CD4-positive, alpha-beta memory T cell (primary cell): ENCODE measurements at places on chromosomes 16 and 17. TPM values are rescaled to one million over a fixed set of nuclear protein-coding genes. Genes with fewer than 3 reads are reported as not detected.

- DNase-seq: no peak
- no peaks in the 10 kb centered on the region for H3K36me3 ChIP-seq
- H3K4me3 ChIP-seq: no peak overlapping the region
- H3K4me1 ChIP-seq: peaks cover 6% of the 10 kb centered on the region
Measured at GRCh38 chr17:74962622-74963394, 9.8 kb downstream of the HID1 start.

DNA sequence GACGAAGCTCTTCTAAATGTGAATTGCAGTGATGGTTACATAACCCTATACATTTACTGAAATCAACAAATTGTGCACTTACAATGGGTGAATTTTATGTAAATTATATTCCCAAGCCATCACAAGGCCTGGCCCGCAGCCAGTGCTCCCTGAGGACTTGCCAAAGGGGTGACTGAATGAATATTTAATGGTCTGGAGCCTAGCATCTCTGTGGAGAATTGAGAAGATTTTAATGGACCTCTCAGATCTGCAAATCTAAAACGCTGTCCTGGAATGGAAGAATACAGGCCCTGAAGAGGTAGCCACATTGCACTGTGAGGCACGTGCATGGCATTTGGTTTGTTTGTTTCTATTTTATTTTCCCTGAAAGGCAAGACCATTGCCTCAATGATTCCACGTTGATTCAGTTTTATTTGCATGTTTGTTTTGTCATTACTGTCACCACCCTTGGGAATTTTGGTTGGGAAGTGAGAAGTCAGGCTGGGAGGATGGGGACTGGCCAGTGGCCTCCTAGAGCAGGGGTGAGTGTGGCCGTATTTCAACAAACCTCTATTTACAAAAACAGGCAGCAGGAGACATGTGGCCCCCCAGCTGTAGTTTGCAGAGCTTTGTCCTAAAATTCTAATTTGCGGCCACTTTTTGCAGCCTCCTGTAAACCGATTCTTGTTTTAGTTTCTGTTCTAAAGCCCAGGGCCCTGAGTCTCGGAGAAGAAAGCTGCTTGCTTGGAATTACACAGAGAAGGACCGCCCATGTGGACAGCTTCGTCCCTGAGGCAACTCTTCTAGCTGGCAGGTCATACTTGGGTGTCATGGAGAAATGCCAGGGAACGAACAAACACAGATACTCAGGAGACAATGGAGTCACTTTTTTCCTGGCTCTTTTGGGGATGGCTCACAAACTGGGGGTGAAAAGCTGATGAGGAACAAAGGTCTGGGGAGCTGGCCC lies 40.5 kb upstream of the GCSH start:
- H3K27ac ChIP-seq: no peak overlapping the region
- no peaks in the 10 kb centered on the region for H3K4me1 ChIP-seq
- H3K36me3 ChIP-seq: no peaks in the 10 kb centered on the region
- no peaks in the 10 kb centered on the region for H3K27me3 ChIP-seq
- H3K4me3 ChIP-seq: no peak overlapping the region

DNA sequence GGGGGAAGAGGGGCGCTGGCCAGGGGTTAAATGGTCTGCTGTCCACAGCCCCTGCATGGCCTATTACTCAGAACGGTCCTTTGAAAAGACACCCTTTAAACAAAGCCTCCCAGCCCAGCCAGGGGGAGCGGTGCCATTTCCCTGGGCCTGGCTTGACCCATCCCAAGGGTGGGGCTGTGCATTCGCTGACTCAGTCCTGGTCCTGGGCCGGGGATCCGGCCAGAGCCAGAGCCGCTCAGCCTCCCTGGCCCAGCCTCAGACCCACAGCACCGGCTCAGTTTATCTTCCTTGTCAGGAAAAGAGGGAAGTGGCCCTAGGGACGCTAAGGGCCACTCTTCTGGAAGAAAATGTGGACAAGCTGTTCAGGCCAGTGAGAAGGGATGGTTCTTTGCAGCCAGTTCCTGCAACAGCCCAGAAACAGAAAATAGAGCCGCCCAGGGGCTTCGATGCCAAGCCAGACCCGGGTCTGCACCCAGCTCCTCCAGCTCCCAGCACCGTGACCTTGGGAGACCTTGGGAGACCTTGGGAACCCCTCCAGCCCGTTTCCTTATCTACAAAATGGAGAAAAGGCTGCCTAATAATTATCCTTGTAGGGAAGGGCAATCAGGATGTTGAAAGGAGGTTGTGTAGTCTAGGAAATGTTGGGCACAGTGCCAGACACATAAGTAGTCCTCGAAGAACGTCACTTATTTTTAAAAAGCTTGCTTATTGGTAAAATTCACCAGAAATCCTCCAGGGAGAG lies 82.5 kb downstream of the ZDHHC7 start:
- H3K27me3 ChIP-seq: no peaks in the 10 kb centered on the region
- H3K27ac ChIP-seq: no peak overlapping the region
- H3K4me3 ChIP-seq: no peak overlapping the region
- H3K4me1 ChIP-seq: peaks cover 3% of the 10 kb centered on the region
- no peak for DNase-seq

- no peak for DNase-seq
- H3K4me3 ChIP-seq: no peak overlapping the region
- peaks cover 15% of the 10 kb centered on the region for H3K4me1 ChIP-seq
- peaks cover 28% of the 10 kb centered on the region for H3K36me3 ChIP-seq
Measured at GRCh38 chr16:8623634-8624033, 2.1 kb downstream of the METTL22 start.

DNA sequence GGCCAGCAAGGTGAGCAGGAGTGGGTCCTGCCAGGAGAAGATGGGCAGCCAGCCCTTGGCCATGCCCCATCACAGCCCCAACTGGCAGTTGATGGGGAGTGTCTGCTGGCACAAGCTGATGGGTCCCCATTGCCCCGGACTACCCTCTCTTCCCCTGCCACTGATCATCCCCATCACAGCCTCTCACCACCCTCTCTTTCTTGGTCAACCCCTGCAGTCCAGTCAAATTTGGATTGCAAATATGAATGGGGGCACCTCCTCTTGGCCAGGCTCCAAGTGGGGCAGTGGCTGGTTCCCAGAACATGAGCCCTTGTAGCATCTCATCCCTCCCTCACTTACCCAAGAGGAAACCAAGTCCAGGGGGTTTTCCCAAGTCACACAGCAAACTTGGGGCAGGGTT lies 17.4 kb downstream of the SEZ6 start:
- no peaks in the 10 kb centered on the region for H3K27me3 ChIP-seq
- peaks cover 7% of the 10 kb centered on the region for H3K4me1 ChIP-seq
- no peak overlapping the region for H3K4me3 ChIP-seq
- no peaks in the 10 kb centered on the region for H3K36me3 ChIP-seq

MPP2 gene
- polyA plus RNA-seq: 0.10 TPM

GRCh38 chr17:48804936-48805411 lies 12.1 kb downstream of the TTLL6 start:
- peak; percentile 57 for DNase-seq
- H3K4me3 ChIP-seq: no peak overlapping the region
- no peak overlapping the region for H3K27ac ChIP-seq
- no peaks in the 10 kb centered on the region for H3K27me3 ChIP-seq
- H3K4me1 ChIP-seq: no peaks in the 10 kb centered on the region
- no peaks in the 10 kb centered on the region for H3K36me3 ChIP-seq

GRCh38 chr16:11245988-11246387 lies 10.0 kb downstream of the SOCS1 start:
- no peak for DNase-seq
- no peaks in the 10 kb centered on the region for H3K36me3 ChIP-seq
- H3K27me3 ChIP-seq: no peaks in the 10 kb centered on the region

DNA sequence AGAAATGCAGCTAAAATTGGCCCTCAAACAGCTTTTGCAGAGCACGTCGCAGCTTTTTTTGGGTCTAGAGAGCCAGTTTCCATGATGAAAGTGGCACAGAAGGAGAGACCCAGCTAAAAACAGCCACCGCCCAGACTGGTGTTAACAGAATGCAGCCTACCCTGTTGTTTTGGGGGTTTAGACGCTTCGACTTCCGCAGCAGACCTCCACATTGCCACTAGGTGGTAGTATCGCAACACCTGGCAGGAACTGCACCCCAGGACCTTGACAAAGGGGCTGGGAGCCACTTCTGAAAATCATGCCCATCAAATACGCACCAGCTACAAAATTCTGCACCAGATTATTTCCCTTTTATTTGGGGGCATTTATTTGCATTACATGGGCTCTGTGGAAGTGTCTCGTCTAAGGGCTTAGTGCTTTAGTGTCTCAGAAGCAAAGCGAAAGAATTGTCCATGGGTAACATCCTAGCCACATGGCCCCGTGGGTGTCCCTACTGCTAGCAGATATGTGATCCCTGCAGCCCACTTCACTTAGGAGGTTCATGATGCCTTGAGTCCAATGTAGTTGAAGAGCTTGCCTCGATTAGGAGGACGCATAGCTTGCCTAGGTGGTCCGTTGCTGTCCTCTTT lies 167.1 kb downstream of the HAPSTR1 start:
- DNase-seq: no peak
- H3K27me3 ChIP-seq: no peaks in the 10 kb centered on the region
- H3K27ac ChIP-seq: no peak overlapping the region

- no peak for DNase-seq
- H3K27me3 ChIP-seq: no peaks in the 10 kb centered on the region
- no peaks in the 10 kb centered on the region for H3K36me3 ChIP-seq
- no peak overlapping the region for H3K27ac ChIP-seq
- no peak overlapping the region for H3K4me3 ChIP-seq
Measured at GRCh38 chr16:64996641-64997040, 125.2 kb downstream of the CDH11 start.

CNTNAP4 gene
- not detected for polyA plus RNA-seq

ACSM2A gene
- not detected for polyA plus RNA-seq

CALB2 gene
- not detected for polyA plus RNA-seq

MMP2 gene
- not detected for polyA plus RNA-seq

GRCh38 chr16:88856122-88856827 lies 472 bp downstream of the GALNS start:
- peaks cover 18% of the 10 kb centered on the region for H3K36me3 ChIP-seq
- no peaks in the 10 kb centered on the region for H3K27me3 ChIP-seq
- peak; percentile 17 for DNase-seq
- no peak overlapping the region for H3K4me3 ChIP-seq

AXIN2 gene
- polyA plus RNA-seq: 3.4 TPM

ITGAX gene
- polyA plus RNA-seq: not detected

- no peaks in the 10 kb centered on the region for H3K27me3 ChIP-seq
- no peak overlapping the region for H3K4me3 ChIP-seq
- H3K27ac ChIP-seq: no peak overlapping the region
- H3K4me1 ChIP-seq: no peaks in the 10 kb centered on the region
- DNase-seq: no peak
Measured at GRCh38 chr16:87330646-87331045, 13.5 kb upstream of the C16orf95 start.

DCUN1D3 gene
- polyA plus RNA-seq: 0.11 TPM

KCNAB3 gene
- 0.53 TPM for polyA plus RNA-seq

CES1 gene
- 2.1 TPM for polyA plus RNA-seq

DNA sequence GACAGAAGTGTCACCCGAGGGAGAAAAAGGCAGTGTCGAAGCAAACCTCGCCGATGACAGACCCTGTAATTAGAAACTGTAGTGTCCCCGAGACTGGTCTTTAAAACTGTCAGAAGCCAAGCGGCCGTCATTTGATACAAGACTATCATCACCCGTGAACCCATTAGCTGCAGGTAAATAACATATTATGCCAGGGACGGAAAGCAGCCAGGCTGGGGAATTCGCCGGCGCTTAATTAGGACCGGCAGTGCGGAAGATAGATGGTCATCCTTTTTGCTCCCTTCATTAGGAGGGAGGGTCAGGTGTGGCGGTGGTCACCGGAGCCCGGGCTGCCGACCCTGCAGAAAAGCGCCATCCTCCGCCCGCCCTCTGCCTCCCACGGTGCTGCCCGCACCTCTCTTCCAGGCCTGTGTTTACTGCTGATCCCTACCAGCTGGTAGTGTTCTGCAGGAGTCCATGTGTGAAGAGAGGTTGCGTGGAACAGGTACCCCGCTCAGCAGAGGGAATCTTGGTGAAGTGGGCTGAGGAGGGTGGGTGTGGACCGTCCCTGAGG lies 109.4 kb upstream of the GSE1 start:
- H3K4me1 ChIP-seq: no peaks in the 10 kb centered on the region
- no peak for DNase-seq
- H3K4me3 ChIP-seq: no peak overlapping the region
- no peaks in the 10 kb centered on the region for H3K36me3 ChIP-seq
- H3K27ac ChIP-seq: no peak overlapping the region

NDE1 gene
- polyA plus RNA-seq: 15.3 TPM

DNA sequence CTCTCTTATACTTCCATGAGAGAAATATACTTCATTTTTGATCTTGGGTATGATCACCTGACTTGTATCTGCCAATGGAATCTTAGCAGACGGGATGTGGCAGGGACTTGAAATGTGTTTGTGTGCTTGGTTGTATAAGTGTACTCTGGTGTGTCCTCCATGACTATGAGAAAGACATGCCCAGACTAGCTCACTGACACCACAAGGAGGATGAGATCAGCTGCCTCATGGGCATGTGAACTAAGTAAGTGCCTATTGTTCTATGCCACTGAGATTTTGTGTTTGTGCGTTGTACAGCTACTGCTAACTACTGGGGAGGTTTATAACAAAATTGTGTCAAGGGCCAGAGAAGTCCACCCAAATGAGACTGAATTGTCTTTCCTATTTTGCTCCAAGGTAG lies 402.2 kb upstream of the SALL1 start:
- no peak overlapping the region for H3K27ac ChIP-seq
- H3K4me1 ChIP-seq: no peaks in the 10 kb centered on the region
- H3K27me3 ChIP-seq: no peaks in the 10 kb centered on the region
- no peak for DNase-seq
- H3K36me3 ChIP-seq: no peaks in the 10 kb centered on the region
- no peak overlapping the region for H3K4me3 ChIP-seq

DNA sequence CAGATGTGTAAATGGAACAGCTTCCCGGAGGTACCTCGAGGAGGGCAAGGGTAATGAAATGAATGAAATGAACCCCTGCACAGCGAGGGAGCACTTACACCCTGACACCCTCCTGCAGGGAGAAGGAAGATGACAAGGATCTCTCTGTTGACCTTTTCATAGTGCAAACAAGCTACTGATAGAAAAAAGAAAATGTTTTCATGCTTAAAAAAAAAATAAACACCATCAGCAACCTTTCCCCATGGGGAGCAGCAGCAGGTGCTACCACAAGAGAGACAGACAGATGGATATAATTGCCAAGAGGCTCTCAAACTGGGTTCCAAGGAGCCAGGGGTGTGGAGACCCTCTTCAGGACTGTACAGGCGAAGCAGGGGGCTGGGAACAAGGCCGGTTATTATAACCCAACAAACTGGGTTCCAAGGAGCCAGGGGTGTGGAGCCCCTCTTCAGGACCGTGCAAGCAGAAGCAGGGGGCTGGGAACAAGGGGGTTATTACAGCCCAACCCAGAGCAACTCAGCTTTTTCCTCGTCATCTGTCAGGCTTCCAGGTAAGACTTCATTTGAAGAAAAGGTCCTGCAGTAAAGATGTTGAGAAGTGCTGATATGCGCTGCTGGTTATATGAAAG lies 718 bp upstream of the RPH3AL start:
- no peak overlapping the region for H3K4me3 ChIP-seq
- H3K27me3 ChIP-seq: no peaks in the 10 kb centered on the region
- H3K4me1 ChIP-seq: no peaks in the 10 kb centered on the region
- no peak for DNase-seq
- no peak overlapping the region for H3K27ac ChIP-seq
